ENCODE measurements at places on chromosomes 3 and 15. TPM values are rescaled to one million over a fixed set of nuclear protein-coding genes. Genes with fewer than 3 reads are reported as not detected.

POPDC2 gene
- total RNA-seq: 92.6 TPM

GOLGA8T gene
- not detected for total RNA-seq

CD200 gene
- 22.9 TPM for total RNA-seq

CYP1A2 gene
- not detected for total RNA-seq

KLF15 gene
- 84.3 TPM for total RNA-seq

TXNRD3 gene
- total RNA-seq: 23.7 TPM

FSIP1 gene
- 1.6 TPM for total RNA-seq

ZDHHC3 gene
- total RNA-seq: 81.3 TPM

AVEN gene
- 30.9 TPM for total RNA-seq

CADPS gene
- total RNA-seq: 1.4 TPM

MORC1 gene
- not detected for total RNA-seq

EPHA6 gene
- total RNA-seq: 1.8 TPM

GRCh38 chr3:120299403-120299802 lies 14.4 kb upstream of the GPR156 start:
- no peak for DNase-seq

DNA sequence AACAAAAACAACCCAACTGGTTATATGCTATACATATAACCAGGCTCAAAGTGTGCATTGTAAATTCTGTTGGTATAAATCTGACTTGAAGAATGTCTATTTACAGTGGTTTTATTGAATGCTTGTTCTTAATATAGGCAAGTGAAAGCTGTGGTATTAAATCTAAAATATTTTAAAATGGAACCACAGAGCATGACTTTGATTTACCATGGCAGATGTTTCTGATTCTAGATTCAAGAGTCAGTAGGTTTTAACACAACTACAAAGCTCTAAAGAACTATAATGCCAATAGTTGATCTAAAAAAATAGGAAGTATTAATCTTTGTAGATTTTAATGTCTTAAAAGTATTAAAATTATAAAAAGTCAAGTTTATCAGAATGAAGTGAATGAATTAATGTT lies 141.9 kb upstream of the PLSCR5 start:
- no peak for DNase-seq

- no peak for DNase-seq
Observed at GRCh38 chr3:133269393-133269792, 130.5 kb upstream of the BFSP2 start.

GRCh38 chr15:34271493-34271892 lies 46.7 kb downstream of the EMC4 start:
- no peak for DNase-seq

- no peak for DNase-seq
Observed at GRCh38 chr15:99002226-99002625, 5.4 kb downstream of the PGPEP1L start.

DNA sequence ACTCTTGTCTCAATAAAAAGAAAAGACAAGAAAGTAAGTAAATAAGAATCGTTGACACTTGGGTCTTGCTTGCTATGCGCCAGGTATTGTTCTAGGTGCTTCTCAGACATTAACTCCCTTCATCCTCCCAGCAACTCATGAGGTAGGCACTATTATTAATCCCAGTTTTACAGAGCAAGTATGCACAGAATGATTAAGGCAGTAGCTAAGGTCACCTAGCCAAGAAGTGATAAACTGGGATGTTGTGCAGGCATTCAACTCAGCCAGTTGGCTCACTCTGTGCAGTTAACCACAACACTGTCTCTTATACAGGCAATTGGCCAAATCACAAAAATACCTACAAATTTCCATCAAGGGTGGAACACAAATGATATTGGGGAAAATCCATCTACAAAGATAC lies 1.7 kb upstream of the C3orf33 start:
- DNase-seq: no peak

GRCh38 chr15:63519548-63520178 lies 15.3 kb downstream of the USP3 start:
- DNase-seq: no peak

GRCh38 chr3:124858275-124858674 lies 28.9 kb downstream of the ITGB5 start:
- no peak for DNase-seq

- no peak for DNase-seq
Observed at GRCh38 chr3:98529856-98530459, 1.8 kb upstream of the GPR15 start.

- DNase-seq: peak; percentile 85
Observed at GRCh38 chr15:31268108-31268501, 58.5 kb upstream of the KLF13 start.

DNA sequence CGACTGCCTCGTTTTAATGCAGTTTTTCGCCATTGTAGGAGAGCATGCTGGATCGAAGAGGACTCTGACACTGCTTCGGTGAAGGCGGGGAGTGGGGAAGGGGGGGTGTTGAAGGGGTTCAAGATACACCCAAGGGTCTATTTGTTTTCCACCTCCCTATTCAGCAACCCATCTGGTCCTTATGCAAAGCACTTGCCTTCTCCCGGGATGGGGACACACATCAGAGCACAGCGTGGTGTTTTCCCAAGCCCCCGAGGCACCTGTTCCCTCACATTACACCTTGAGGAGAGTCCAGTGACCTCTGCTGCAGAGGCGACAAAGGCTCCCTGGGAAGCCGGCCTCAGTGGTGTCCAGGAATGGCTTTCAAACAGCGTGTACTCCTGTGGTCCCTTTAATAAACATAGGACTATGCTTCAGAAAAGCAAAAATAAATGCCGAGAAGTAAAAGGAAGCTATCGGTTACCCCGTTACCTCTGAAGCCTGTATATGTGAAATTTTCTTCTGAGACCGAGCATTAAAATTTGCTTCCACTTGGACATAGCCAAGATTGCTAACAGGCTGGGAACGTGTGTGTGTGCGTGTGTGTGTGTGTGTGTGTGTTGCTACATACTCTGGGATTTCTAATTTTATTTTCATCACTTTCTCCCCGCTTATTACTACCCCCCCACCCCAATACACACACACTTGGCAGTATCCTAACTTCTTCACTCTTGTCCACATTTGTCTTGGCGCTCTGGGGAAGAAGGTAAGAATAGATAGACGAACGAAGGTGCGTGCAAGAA lies 53.2 kb downstream of the CCDC54 start:
- no peak for DNase-seq

DNA sequence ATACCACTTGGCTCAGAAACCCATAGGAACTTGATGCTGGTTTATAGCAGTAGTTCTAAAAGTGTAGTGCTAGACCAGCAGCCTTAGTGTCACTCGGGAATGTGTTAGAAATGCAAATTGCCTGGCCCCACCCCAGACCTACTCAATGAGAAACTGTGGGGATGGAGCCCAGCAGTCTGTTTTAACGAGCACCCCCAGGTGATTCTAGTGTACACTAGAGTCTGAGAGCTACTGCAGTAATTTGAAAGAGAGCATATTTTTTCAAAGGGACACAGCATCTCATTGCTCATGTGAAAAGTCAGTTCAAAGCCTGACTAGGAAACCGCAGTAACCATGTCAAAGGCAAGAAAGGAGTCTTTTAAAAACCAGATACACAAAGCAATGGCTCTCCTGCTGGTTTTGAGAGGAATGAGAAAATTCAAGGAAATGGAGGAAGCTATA lies 313.4 kb downstream of the SQOR start:
- DNase-seq: no peak

DNA sequence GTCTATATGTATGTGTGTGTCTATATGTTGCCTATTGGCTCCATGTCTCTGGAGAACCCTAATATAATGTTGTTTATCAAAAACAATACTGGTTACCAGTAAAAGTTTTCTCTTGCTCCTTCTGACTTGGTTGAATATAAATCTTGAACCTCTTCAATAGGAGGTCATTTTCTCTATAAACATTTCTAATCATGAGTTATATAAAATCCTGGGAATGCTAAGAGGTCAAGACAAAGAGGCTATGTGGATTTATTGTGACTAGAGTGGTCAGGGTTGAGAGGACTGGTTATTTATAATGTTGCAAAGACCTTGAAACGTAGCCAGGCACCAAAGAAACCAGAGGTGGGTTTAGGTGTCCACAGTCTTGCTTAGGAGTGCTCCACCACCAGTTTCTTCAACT lies 1.2 kb upstream of the MINDY4B start:
- DNase-seq: no peak

GRCh38 chr3:150521463-150521862 lies 24.8 kb downstream of the SERP1 start:
- DNase-seq: no peak

DNA sequence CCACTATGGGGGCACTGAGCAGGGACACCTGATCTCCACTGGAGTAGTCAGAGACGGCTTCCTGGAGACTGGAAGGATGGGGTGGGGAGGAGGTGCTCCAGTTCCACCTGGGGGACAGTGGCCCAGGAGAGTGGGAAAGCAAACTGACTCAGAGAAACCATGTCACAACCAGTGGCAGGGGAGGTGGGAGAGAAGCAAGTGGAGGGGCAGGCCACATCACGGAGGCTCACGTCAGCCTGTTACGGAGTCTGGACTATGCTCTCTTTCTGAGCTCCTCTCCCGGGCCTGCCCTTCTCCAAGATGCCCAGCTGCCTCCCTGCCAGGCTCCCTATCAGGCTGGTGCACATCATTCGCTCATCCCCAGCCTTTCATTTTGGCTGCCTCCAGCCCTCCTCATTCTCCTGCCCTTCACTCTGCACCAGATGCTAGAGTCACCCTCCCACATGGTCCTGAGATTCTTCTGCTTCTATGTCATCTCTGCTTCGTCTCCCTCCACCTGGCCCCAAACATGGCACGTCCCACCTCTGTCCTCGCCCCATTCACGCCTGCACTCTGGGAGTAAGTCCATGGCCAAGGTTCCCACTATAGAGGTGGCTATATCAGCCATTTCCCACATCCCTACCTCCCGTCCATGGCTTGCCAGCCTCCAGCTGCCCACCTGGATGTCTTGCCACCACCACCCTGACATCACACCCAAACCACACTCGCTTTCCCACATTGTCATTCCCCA lies 100.3 kb downstream of the ADCY5 start:
- DNase-seq: no peak

- DNase-seq: peak; percentile 95
Observed at GRCh38 chr3:157081626-157082210, 78.2 kb downstream of the CCNL1 start.

DNA sequence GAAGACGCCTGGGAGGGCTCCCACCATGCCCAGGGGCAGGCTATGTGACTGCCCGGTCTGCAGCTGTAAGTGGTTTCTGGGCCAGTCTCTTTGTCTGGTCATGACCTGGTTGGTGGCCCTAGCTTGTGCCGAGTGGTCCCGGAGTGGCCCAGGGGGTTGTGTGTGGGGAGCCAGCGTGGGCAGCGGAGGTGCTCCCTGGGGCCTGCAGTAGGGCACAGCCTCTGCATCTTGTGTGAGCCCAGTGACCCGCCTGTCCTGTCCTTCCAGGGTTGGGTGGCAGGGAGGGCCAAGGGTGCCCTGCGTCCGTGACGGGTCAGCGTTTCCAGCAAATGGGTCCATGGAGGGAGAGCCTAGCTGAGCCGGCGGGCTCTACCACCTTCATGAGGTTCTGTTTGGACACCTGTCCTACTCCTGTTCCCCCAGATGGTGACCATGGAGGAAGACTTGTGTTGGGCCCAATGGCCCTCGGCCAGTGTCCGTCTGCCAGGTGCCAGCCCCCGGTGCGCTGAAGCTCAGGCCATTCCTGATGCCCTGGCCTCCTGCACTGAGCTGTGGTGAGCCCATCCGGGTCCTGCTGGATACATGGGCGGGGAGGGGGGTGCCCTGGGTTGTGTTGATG lies 215.4 kb downstream of the SNRPN start:
- DNase-seq: peak; percentile 70
